ENCODE measurements at places on chromosomes 5 and 9.

DNA sequence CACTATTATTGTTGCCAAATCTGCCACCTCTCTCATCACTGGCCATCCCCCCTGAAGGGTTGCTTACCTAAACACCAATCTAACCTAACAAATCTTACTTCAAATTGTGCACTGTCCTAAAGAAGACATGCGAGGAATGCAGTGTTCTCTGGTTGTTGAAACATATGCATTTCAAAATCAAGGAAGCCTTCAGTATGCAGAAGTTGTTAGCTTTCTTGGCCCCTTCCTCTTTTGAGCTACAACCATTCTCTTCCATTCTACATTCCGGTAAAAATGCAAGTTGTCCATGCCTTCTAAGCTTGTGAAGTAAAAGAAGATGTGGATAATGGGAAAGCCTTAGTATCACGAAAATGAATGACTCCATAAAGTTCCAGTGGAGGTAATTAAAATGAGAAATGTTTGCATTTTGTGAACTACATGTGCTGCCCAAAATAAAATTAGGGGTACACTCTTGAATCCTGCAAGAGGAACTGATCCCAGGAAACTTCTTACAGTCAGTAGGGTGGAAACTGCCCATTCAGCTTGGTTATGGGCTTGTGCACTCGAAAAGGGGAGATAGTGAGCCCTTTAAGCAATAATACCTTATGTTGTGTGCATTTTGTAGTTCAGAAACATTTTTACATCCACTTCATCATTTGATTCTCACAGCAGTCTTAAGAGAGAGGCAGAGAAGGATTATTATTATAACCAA lies 77.6 kb upstream of the ADRB2 start:
- no peak for ATAC-seq

DNA sequence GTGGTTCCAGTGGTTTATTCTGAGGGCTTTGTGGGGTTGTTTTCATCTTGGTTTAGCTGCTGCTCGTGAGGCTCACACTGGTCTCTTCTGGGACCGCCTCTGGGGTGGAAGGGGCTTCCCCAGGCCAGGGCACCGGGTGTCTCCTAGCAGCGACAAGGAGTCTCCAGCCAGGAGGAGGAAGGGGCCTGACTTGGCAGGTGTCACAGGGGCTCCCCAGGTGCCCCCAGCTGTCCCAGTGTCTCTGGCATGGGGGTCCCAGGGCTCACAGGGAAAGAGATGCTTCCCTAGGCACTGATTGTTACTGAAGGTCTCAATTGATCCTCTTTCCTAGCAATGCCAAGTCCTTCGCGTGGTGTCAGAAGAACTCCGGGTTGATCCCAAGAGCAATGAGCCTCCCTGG lies 241.1 kb upstream of the IRX4 start:
- no peak for ATAC-seq

DNA sequence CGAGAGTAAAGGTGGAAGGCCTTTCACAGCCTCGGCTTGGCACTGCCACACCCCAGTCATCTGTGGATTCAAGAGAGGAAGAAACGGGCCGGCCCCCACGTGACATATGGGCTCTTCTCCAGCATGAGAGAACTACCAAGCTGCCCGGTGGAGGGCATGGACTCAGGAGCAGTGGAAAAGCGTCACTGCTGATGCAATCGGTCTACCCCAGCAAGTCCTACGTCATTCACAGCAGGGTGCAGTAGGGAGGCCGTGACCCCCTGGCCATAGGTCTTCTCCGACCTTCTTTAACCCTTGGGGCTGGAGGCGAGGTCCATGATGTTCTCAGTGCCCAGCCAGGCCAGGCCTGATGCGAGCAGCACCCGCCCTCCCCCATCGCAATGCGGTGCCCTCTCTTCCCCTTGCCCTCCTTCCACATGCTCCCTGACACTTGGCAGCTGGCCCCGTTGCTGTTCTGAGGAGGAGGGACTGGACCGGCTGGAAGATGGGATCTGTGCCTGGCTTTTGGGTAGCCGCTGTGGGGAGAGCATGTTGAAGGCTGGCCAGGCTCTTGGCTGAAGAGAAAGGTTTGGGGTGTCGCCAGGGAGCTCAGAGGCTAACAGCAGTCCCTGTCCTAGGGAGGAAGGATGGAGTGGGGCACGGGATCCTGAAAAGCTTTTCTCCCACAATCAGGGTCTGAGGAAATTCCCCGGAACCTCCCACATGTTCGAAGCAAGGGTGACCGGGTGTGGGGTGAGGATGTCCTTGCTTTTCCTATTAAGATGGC lies 89.8 kb downstream of the LIFR start:
- no peak for ATAC-seq

GRCh38 chr5:152622628-152623027 lies 217.5 kb upstream of the NMUR2 start:
- no peak for ATAC-seq

DNA sequence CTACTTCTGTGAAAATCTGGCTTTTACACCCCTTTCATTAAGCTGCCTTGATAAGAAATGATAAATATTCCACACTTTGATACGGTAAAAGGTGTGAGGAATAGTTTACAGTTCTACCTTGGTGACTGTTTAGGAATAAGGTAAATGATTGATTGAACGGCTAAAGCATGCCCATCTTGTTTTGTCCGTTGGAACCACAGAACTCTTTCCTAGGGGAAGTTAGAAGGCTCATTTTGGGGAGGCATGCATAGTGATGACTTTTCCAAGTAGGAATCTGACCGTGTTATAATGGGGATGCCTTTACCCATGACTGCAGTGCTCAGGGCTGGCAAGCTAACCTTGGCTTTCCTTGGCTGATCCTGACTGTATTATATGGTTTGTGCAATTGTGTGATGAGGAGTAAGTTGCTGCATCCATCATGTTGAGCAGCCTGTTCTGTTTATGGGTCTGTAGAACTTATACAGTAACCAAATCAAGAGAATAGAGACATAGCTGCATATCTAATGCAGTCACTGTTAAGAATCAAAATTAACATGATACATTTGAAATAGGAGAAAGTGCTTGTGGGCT lies 24.5 kb downstream of the PCSK5 start:
- ATAC-seq = peak; percentile 39

GRCh38 chr5:112349371-112349770 lies 69.7 kb downstream of the EPB41L4A start:
- ATAC-seq = no peak

GRCh38 chr9:84438391-84438790 lies 97.8 kb upstream of the SLC28A3 start:
- no peak for ATAC-seq

DNA sequence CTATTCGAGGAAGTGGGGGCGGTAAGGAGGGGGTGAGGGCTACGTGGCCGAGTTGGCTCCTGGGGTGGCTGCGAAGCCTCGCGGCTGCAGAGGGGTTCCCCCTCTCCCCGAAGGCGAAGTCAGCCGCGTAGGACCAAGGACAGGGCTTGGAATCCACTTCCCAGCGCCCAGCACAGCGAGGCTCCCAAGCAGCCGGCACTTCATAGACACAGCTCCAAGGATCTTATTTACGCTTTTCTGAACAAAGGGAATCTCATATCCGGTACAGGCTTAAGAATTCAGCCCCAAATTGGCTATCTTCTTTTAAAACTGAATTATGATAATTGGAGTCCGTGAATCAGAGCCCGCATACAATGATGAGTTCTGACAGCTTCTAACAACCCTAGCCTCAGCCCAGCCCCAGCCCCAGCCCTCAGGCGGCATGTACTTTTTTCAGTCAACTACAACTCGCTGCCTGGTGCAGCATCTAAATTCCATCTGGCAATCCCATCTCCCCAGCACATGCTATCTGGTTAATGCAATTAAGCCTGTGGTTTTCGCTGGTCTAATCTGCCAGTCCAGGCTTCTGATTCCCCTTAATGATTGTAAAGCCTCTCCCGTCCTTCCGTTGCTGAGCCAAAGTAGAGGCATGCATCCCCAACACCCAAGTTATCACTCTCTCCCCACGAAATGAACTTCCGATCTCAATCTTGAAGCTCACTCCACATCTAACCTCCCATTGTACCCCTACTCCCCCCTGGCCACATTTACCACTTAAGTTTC lies 1.0 kb downstream of the ELAVL2 start:
- ATAC-seq = no peak

Data from motor neuron (in vitro differentiated cells).